Neuronal stem cell (in vitro differentiated cells): ENCODE measurements at places on chromosomes 16 and 17.

- peak; percentile 14 for DNase-seq
These were observed 75.5 kb downstream of the SHISA9 start for GRCh38 chr16:12976936-12977335.

- no peak for DNase-seq
These were observed 8.3 kb downstream of the ALKBH5 start for GRCh38 chr17:18191967-18192366.

DNA sequence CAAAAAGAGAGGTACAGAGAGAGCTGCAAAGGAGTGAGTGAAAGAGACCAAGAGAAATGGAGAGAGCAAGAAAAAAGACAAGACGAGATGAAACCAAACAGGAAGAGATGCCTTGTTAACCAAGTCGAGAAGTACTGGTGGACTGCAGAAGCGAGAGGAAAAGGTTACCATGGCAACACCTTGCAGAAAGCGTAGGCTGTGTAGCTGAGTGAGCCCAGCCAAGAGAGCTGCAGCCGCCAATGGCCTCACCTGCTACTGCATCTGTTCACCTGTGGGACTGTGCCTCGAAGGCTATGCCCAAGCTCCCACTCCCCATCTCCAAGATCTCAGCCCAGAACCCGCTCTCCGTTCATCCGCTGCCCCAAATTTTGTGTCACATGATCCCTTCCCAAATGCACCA is 161.3 kb downstream of the SLC39A11 start:
- no peak for DNase-seq

GRCh38 chr17:50214976-50215760 is 13.7 kb upstream of the COL1A1 start:
- DNase-seq = no peak

DNA sequence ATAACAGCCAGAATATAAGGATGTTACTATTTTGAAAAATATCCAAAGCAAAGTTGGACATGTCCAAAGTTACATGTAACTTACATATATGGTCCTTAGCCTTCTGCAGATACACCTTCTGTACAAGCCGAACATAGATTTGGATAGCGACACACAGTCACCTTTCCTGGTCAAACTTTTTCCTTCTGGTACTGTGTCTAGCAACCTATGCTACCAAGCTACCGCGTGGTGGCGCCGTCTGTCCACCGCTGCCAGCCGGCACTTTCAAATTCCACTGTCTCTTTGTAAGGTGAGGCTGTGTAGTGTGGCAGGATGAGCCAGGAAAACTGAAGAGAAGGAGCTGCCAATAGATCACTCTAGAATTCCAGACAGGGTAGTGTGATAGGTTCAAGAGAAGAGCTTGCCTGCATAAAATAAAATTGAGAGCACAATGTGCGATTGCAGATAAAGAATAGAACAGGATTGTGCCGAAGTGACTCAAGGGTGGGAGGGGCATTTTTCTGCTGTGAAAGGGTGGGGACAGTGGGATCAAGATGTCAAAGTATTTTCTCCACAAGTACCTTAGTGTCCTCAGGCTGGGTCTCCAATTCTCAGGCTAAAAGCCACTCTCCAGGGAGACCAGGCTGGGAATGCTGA is 366.9 kb downstream of the SLC39A11 start:
- DNase-seq = peak; percentile 65
